ENCODE measurements at places on chromosomes 1 and 21. TPM values are rescaled to one million over a fixed set of nuclear protein-coding genes. Genes with fewer than 3 reads are reported as not detected.

The INSRR gene
- not detected for total RNA-seq

The ETNK2 gene
- 17.7 TPM for total RNA-seq

The LDLRAD1 gene
- total RNA-seq, result 0.42 TPM

The HCRTR1 gene
- not detected for total RNA-seq

The HRNR gene
- total RNA-seq, result not detected

The CLDN17 gene
- 0.56 TPM for total RNA-seq

The CCDC17 gene
- total RNA-seq, result 0.56 TPM

The PCBP3 gene
- not detected for total RNA-seq

The TRAF3IP3 gene
- total RNA-seq, result not detected

The CCT3 gene
- total RNA-seq, result 440 TPM

The ASPM gene
- total RNA-seq, result 15.9 TPM

The GALNT2 gene
- total RNA-seq, result 77.5 TPM

The TRPM2 gene
- total RNA-seq, result not detected

The NKAIN1 gene
- total RNA-seq, result not detected

The APCS gene
- total RNA-seq, result not detected

The GBP1 gene
- total RNA-seq, result 9.0 TPM

The RHOU gene
- total RNA-seq, result 0.07 TPM

The CALML6 gene
- 0.14 TPM for total RNA-seq

The GBP4 gene
- total RNA-seq, result 0.07 TPM

The OSCP1 gene
- 6.4 TPM for total RNA-seq

The PHGDH gene
- 86.3 TPM for total RNA-seq

The ARHGEF10L gene
- total RNA-seq, result 16.5 TPM

The PBX1 gene
- total RNA-seq, result 4.6 TPM

The KMO gene
- not detected for total RNA-seq

The LORICRIN gene
- total RNA-seq, result not detected

The FAM72A gene
- 7.1 TPM for total RNA-seq

The PTPRC gene
- not detected for total RNA-seq

The DPT gene
- not detected for total RNA-seq

The DDOST gene
- 276 TPM for total RNA-seq

The SELENBP1 gene
- total RNA-seq, result 8.6 TPM

The CACNA1E gene
- total RNA-seq, result not detected

The FALEC gene
- not detected for total RNA-seq

The SYT2 gene
- total RNA-seq, result not detected

The SLC6A9 gene
- total RNA-seq, result 1.9 TPM

The SIK1 gene
- 9.8 TPM for total RNA-seq

The C1orf50 gene
- total RNA-seq, result 0.60 TPM

The AMY2A gene
- total RNA-seq, result not detected

The MYBPHL gene
- not detected for total RNA-seq

The HUNK gene
- total RNA-seq, result 0.07 TPM

The NFASC gene
- total RNA-seq, result 4.0 TPM

The RGS4 gene
- total RNA-seq, result 0.42 TPM

The PRAMEF12 gene
- total RNA-seq, result not detected

The CSF3R gene
- not detected for total RNA-seq

The CLCA1 gene
- 0.14 TPM for total RNA-seq

The PRMT2 gene
- 116 TPM for total RNA-seq

The DEPDC1 gene
- total RNA-seq, result 12.5 TPM

The SLFNL1 gene
- total RNA-seq, result under 0.01 TPM

The SELP gene
- not detected for total RNA-seq

Measured in airway epithelial cell (primary cell).